ENCODE measurements at places on chromosomes 2 and 18. TPM values are rescaled to one million over a fixed set of nuclear protein-coding genes. Genes with fewer than 3 reads are reported as not detected.

CD8B2 gene
- not detected for total RNA-seq

REG3A gene
- not detected for total RNA-seq

CTAGE1 gene
- total RNA-seq = 0.09 TPM

PER2 gene
- 5.0 TPM for total RNA-seq

LRRC30 gene
- total RNA-seq = not detected

PIEZO2 gene
- total RNA-seq = 0.54 TPM

DNA sequence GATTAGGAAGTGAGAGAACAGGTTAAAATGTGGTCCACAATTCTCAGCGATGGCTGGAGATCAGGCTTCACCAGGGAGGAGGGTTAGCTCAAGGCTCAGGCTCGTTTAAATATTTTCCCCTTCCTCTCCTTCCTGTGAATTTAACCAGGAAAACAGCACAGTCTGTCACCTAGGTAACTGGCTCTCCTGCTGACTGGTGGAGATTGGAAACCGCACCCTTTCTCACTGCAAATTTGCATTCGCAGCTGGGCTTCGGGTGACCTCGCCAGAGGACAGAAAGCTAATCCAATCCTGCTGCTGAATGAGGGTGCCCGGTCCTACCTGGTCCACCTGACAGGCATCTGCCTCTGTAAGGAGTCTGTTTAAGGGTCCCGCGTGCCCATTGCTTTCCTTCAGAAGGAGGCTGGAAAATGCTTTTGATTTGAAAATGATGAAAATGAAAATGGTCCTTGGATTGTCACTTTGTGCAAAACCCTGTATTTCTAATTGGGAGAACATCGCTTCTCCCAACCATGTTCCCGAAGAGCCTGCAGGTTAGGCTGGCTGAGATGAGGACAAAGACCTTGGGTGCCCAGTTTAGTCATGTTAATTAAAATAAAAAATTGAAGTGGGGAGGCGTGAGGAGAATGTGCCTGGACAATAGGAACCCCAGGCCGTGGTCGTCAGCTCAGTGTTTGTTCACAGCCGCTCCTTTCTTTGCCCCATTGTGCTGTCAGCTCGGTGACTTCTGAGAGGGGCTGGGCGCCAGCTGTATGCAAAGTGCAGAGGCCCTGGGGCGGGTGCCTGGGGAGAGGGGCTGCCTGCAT, 43.4 kb upstream of the MTCL1 start:
- DNase-seq = no peak

- peak; percentile 50 for DNase-seq
Measured at GRCh38 chr18:46332921-46333341, 228.7 kb downstream of the HAUS1 start.

DNA sequence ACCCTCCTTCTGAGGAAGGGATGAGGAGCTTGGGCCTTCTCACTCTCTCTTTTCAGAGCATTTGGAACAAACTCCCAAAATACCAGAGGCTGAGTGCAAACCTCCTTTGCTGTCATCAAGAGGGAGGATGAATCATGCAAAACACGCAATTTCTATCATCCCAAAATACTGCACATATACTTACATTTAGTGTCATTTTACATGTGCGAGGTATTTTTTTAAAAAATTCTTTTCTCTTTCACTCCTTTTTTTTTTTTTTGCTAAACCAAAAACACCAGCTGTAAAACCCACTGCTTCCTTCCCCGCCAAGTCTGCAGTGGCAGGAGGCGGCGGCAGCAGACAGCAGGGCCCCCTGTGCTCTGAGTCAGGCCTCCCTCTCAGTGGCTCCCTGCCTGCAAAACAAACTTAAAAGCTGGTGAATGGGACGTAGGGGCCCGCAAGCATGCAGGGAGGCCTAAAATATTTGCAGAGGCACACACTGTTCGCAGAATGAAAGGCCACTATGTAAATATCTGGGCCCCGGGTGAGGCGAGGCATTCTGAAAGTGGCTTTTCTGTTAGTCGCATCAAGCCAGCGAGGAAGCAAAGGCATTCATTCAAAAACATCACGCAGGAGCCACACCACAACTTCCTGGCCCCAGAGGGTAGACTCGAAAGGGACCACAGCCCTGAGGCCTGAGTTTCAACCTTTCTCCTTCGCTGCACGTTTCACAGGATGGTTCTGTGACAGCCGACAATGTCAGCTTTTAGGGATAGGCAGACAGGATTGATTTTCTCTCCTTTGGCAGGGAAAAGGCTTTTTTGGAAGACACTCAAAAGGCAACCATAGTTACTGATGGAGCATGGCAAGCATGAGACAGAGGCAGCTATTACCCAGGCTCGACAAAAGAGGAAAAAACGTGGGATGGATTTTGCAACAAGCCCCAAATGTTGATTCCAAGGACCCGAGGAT, 73.4 kb downstream of the ACTR2 start:
- DNase-seq = peak; percentile 74

GRCh38 chr2:69122271-69122670, 109.3 kb downstream of the ANTXR1 start:
- DNase-seq = no peak

DNA sequence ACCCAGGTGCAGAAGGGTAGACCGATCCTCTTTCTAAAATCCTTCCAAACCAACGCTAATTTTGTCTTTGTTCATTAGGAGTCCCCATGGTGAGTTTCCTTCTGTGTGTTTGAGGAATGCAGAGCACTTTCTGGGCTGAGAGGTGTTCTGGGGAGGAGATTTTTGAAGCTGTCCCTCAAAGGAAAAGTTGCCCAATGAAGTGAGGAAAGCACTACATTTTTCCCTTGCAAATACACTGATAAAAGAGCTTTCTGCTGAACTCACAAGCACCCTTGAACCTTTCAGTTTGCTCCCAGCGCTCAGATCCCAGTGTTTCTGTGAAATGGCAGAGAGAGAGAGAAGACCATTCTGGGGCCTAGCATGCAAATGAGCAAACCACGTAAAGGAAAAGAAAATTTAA, 299.6 kb upstream of the FANCL start:
- no peak for DNase-seq

- DNase-seq = no peak
Measured at GRCh38 chr2:137675584-137676327, 288.5 kb upstream of the HNMT start.

GRCh38 chr18:42801706-42802105, 313.8 kb downstream of the RIT2 start:
- DNase-seq = no peak

GRCh38 chr2:69013840-69014821, 1.2 kb downstream of the ANTXR1 start:
- no peak for DNase-seq

DNA sequence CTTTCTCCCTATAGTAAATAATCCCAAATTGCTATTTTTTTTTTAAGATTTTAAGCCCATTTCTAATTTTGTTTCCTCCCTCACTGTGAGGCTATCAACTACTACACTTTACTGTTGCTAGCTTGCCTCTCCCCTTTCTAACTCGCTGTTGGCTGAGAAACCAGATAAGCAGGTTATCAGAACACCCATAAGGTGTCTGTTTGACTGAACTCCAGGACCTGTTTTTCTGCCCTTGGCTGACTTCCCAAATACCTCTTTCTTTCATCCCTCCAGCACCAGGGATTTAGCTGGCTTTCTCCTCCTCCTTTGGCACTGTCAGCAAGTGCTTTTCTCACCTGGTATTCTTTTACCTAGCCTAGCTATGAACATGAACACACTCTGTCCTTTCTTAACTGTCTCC, 11.1 kb downstream of the TRAK2 start:
- DNase-seq = no peak

DNA sequence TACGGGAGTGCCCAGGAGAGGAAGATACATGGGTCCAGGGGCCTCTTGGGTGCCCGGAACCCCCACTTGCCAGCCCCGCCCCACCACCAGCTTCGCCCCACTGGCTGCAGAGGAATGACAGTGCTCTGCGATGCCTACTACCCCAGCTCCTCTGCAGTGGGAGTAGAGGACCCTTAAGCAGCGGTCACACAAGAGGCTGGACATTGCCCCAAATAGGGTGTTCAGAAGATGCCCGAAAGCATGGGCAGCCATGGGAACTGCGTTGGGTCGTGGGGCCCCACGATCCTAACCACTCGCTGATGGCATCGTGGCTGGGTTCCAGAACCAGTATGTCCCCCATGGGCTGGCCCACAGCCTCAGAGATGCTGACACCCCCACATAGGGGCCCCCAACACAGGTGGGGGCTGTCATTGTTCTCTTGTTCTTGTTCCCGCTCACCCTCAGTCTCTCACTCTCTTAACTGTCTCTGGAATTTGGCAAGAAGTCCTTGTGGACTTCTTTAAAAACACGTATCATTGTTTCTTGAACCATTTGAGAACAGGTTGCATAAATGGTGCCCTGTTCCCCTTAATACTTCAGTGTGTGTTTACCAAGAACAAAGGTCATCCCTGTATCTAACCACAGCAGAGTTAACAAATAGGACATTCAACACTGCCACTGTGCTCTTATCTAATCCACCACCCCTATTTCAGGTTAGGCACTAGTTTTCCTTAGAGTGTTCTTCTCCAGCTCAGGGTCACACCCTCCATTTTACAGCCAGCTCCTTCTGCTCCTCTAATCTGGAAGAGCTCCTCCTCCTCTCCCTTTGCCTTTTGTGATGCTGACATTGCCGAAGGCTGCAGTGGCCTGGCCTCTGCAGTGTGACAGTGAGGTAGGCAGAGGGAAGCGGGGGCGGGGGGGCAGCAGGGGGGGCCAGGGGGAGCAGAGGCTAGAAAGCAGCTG, 76.3 kb downstream of the STPG4 start:
- no peak for DNase-seq

- DNase-seq = no peak
Measured at GRCh38 chr18:10563886-10564285, 38.1 kb downstream of the NAPG start.

GRCh38 chr2:82652117-82652516, 1807.0 kb downstream of the SUCLG1 start:
- no peak for DNase-seq

DNA sequence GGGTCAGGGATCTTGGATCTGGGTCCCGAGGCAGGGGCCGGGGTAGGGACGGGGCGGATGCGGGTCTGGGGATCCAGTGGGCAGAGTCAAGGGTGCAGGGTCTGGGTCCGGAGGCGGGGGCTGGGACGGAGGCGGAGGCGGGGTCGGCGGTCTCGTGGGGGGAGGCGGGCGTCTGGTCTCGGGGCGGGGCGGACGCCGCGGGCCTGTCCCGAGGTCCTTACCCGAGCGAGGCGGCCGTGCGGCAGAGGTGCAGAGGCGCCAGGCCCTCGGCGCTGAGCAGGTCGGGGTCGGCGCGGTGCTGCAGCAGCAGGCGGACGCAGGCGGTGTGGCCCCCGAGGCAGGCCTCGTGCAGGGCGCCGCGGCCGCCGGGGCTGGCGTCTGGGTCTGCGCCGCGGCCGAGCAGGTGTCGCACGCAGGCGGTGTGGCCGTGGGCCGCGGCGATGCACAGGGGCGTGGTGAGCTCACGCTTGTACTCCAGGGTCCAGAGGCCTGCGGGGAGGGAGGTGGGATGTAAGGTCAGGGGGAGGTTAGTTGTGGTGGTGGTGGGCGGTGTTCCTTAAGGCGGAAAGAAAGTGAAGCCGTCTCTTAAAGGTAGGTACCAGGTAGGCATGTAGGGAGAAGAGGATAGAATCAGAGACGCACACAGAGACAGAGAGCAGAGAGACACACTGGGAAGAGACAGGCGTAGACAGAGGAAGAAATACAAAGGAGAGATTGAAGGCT, 26.6 kb downstream of the ASB18 start:
- DNase-seq = no peak

DNA sequence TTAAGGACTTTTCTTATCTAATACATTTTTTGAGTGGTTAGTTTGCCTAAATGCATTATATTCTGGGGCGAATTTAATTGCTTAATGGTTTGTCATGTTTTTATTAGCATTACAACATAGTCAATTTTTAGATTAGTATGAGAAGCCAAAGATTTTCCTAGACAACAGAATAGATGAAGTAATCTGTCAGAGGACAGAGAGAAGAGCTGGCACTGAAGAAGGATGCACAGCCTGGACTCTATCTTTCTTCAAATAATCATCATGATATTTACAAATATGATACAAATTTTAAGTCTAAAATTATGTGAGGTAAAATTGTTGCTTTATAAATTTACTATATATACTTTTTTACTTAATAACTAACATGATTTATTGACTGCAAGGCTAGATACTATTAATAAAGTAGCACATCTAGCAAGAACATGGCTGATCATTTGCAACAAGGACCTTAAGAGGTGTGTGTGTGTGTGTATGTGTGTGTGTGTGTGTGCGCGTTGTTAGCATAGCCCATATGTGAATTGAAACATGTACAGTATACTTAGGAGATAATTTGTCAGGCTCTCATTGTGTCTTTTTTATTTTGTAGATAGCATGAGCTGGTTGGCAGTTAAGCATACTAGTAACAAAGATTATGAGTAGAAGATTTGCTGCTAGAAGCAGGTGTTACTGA, 752.2 kb downstream of the DCDC2C start:
- DNase-seq = no peak

DNA sequence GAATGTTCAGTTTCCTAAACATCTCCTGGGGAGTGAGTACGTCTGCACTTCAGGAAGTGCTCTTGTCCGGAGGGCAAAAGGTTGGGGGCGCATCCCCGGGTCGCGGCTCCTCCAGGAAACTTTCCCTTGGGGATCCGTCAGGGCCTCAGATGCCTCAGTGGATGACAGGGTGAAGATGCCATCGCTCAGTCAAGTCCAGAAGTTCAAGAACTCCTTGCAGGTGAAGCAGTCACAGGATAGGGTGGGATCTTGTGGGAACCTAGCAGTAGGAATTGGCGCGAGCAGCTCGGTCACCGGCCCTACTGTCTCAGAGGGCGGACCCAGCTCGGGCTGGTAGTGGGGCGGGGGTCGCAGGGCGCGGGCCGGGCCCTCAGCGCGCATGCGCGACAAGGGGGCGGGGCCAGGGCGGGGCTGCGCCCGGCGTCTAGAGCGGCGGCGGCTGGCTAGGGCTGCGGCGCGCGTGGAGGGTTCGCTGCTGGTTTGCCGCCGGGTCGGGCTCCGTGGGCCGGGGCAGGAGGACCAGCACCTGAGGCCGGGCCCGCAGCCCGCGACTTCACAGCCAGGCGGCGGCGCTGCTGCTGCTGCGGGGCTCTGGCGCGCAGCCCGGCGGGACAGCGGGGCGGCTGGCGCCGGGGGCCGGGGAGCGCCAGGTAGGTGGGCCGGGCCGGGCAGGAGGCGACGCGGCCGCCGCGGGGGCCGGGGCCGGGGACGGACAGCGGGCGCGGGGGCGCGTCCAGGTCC, at the start of gene INPP4A:
Gene INPP4A (plus strand): TSS at position 423 of the 741 bp plus-strand sequence. CDS start 75,191 bp downstream, outside the sequence.
- DNase-seq = peak; percentile 77

GRCh38 chr2:63300835-63301234, 250.2 kb downstream of the OTX1 start:
- DNase-seq = no peak

- no peak for DNase-seq
Measured at GRCh38 chr2:24871852-24872333, 48.1 kb downstream of the ADCY3 start.

DNA sequence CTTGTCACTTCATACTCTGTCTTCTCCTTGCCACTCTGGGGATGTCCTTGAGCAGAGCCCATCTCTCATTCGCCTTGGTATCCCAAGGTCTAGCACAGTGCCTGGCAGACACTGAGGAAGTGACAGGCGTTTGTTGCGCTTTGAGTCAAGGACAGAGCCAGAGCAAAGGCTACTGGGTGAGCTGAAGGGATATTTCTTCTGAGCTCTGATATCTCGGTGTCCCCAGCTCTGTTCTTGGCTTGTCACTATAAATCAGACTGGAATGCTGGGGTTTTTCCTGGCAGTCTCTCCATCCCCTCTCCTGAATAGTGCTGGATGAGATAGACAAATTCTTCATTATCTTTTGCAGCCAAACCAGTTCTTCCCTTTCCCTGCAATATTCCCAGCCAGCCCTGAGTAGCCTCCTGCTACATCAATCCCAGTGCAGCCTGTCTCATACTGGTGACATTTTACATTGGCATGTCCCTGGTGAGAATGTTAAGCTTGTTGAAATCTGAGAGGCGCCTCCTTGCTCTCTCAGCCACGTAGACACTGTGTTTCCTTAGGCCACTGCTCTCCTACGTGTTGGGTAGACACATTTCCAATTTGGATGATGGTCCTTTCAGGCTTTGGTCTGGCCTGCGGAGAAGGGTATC, 61.7 kb downstream of the CTIF start:
- DNase-seq = no peak

Data from right cardiac atrium (tissue), 5 donors.